ENCODE measurements at places on chromosomes 7 and 10.

- DNase-seq = no peak
These were observed 34.5 kb downstream of the CREB3L2 start for GRCh38 chr7:137967143-137968018.

DNA sequence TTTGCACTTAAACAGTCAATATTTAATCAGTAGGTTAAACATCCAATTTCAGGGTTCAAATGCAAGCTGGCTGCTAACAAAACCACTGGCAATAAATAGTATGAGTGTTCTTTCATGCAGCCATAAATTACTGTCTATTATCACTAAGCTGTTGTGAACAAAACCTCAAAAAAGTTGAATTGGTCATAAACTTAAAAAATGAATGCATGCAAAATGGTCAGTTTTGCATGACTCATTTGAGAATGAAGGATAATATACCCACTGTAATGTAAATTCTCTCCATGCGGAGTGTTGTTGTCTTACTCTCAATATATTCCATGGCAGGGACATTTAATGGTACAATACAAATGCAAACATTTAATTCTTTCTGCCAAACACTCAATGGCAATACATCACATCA lies 226.4 kb downstream of the MAGI2 start:
- DNase-seq = no peak

GRCh38 chr7:96284240-96284639 lies 37.7 kb downstream of the SLC25A13 start:
- no peak for DNase-seq

DNA sequence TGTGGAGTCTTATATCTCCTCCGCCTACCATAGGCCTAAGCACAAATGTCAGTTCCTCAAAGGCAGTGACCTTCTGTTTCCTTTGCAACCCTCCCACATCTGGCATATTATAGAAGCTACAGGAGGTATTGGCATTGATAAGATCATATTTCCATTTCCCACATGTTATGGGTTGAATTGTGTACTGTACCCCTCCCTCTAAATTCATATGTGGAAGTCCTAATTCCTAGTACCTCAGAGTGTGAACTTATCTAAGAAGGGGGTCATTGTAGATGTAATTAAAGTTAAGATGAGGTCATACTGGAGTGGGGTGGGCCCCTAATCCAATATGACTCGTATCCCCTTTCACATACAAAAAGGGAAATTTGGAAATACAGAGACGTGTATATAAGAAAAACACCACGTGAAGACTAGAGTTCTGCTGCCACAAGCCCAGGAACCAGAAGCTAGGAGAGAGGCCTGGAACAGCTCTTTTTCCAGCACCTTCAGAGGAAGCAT lies 6.1 kb upstream of the LAMB4 start:
- no peak for DNase-seq

- DNase-seq = no peak
These were observed 60.3 kb downstream of the ATAD1 start for GRCh38 chr10:87757685-87758084.

GRCh38 chr7:90621747-90622140 lies 25.6 kb downstream of the CDK14 start:
- no peak for DNase-seq

- no peak for DNase-seq
These were observed 69.8 kb upstream of the BAIAP2L1 start for GRCh38 chr7:98470485-98471240.

GRCh38 chr10:8338177-8338766 lies 283.8 kb downstream of the GATA3 start:
- DNase-seq = no peak

DNA sequence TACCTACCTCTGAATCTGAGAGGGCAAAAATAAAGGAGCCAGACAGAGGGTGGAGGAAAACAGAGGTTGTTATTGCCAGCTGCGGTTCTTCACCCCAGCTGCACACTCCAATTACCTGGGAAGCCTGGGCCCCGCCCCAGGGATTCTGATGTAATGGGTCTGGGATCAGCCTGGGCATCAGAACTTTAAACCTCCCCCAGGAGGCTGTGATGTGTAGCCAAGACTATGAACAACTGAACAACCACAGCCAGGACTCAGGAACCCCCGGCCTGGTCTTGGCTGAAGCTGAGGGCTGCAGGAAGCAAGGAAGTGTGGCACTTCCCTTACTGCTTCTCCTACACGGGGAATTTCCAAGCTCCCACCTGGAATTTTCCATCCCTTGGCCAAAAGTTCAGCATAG lies 89.3 kb downstream of the HIP1 start:
- no peak for DNase-seq

GRCh38 chr10:110254467-110254866 lies 47.1 kb downstream of the MXI1 start:
- no peak for DNase-seq

DNA sequence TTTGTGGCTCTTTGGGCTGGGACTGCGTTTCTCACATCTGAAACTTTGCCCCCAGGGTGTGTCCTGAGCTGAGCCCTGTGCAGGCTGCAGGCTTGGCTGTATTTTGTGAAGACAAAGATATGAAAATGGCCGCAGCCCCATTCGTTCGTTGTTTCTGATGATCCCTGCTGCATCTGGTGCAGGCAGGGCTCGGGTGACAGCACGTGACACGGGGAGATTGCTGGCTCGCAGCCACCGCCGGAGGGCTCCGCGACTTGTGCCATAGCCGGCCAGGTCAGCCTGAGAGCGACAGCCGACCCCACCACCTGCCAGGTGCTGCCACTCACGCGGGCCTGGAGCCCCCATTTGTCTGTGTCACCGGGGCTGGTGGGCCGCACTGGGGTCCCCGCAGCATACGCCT lies 81.3 kb downstream of the ZRANB1 start:
- DNase-seq = peak; percentile 76

- no peak for DNase-seq
These were observed 11.5 kb downstream of the DIP2C start for GRCh38 chr10:677750-678661.

DNA sequence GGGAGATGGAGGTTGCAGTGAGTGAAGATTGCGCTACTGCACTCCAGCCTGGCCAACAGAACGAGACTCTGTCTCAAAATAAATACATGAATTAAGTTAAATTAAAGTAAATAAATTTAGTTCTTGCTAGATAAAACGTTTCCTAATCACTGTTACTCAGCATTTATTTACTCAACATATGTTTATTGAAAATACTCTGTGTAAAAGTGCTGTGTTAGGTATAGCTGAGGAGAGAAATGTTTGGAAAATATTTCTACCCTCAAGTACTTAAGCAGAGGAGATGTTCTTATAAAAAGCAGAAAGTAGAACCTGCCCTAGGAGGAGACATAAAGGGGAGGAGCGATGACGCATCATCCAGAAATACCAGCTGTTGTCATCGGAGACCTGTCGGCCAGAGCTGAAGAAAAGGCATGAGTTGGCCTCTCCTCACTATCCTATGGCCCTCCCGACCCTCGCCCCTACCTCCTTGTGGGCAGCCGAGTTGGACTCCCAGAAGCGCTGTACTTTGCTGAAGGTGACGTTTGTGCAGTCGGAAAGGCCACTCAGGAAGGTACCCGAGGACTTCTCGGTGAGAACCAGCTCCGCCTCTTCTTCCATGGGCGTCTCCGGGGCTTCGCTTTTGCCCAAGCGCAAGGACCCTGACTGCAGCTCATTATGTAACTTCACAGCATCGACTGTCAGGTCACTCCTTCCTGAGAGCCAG lies 1.1 kb downstream of the RRP12 start:
- no peak for DNase-seq

- no peak for DNase-seq
These were observed 3.8 kb downstream of the LRCH4 start for GRCh38 chr7:100582041-100582579.

GRCh38 chr7:5694221-5694754 lies 87.2 kb downstream of the RNF216 start:
- DNase-seq = no peak

DNA sequence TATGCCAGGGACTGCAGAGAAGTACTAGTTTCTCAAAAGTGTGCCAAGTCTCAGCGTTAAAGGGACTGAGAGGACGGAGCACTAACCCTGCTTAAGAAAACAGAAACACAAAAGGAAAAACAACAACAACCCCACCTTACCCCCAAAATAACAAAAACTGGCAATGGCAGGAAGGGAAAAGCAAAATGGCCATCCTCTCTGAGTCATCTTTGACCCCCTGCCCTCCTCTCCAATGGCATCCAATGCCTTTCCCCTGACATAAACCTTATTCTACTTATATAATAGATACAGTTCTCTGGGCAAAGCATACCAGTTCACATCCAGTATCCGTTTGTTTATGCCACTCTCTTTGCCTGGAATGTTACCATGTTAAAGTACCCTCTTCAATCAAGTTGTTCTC lies 1.6 kb downstream of the POLR1F start:
- no peak for DNase-seq

DNA sequence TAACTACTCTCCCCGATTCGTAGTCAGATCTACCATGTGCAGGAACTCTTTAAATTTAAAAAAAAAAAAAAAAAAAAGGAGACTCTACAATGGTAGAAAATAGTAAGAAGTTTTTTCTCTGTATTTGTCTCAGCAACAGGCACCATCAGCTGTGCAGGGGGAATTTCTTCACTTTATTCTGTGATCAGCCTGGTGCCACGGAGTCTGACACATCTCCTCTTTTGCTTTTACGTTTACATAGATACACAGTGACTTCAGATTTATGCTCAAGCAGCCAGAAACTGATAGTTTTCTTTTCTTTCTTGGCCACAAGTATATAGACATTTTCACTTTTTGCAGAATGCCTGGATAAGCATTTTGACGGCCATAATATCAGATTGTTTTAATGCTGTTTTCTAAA lies 190.6 kb upstream of the AKR1E2 start:
- no peak for DNase-seq

GRCh38 chr10:20682782-20683181 lies 214.3 kb downstream of the NEBL start:
- peak; percentile 4 for DNase-seq

- DNase-seq = no peak
These were observed 96.2 kb downstream of the SGMS1 start for GRCh38 chr10:50527442-50528043.

GRCh38 chr10:27783660-27784059 lies 38.0 kb upstream of the MKX start:
- DNase-seq = no peak

DNA sequence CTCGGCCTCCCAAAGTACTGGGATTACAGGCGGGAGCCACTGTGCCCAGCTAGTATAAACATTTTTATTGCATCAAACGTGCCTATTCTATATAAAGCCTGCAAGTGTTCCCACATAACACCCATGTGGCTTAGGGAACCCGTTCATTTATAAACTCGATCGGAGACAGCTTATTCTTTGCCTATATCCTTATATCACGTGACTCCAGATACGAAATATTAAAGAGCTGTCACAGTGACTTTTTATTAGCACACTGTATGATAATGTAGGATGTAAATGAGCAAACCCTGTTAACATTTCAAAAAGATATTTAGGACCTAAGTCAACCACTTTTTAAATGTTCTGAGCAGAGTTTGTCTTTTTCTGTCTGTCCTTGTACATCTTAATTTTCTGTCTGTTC lies 642.9 kb upstream of the ADARB2 start:
- DNase-seq = no peak

DNA sequence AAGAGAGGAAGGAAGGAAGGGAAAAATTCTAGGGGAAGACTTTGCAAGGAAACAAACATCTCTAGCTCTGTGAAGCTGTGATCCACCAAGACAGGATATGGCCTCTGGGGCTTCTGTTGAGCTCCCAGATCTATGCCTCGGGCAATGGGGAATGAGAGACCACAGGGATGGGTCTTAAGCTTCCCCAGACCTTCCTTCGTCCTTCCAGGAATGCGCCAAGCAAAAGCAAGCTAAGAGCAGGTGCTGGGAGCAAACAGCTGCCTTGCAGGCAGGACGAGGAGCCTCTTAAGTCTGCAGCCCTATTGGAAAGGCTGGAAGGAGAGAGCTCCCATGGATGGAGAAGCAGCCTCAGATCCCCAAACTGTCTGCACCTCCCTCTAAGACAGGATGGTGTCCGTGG lies 21.9 kb upstream of the ELN start:
- no peak for DNase-seq

DNA sequence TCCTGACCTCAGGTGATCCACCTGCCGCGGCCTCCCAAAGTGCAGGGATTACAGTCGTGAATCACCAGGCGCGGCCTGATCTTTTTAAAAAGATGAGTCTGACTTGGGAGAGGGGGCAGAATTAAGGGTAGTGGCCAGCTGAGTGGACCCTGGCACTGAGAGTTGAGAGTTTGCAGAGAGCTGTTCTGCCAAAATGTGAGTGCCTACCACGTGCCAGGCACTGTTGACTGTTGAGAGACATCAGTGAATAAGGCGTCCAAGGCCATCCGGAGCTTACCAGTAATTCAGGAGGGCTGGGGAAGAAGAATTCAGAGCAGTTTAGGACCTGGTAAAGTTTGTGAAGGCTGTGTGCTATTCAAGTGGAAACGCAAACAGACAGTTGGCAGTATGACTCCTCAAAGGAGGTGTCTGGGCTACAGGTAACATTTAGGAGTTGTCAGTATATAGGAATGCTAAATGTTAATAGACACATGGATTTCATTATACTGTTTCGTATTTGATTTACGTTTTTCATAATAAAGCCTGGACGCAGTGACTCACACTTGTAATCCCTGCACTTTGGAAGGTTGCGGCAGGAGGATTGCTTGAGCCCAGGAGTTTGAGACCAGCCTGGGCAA lies 1.5 kb downstream of the NIPSNAP2 start:
- DNase-seq = no peak

DNA sequence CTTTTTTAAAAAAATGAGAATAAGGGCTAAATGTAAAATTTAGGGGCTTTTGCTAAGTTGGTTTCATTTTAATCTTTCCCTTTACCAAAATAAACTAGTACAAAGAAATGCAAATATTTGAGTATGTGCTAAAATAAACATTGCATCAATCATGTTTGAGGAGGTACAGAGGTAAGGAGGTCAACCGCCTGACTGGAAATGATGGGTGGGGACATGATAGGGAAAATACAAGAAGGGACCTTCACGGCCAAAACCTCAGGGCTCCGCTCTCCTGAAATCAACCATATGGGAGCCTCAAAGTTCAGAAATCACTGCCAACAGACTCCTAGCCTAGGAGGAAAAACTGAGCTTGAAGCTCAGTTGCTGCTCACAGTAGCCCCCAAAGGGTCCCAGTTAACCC lies 207.6 kb downstream of the AHR start:
- no peak for DNase-seq

GRCh38 chr10:68156373-68157185 lies 47.3 kb downstream of the MYPN start:
- peak; percentile 26 for DNase-seq

GRCh38 chr7:151087245-151088018 lies 1.2 kb downstream of the AGAP3 start:
- no peak for DNase-seq

Measured in SK-N-DZ (cell line).